Right cardiac atrium (tissue), 5 donors: ENCODE measurements at places on chromosomes 16 and 17. TPM values are rescaled to one million over a fixed set of nuclear protein-coding genes. Genes with fewer than 3 reads are reported as not detected.

DNA sequence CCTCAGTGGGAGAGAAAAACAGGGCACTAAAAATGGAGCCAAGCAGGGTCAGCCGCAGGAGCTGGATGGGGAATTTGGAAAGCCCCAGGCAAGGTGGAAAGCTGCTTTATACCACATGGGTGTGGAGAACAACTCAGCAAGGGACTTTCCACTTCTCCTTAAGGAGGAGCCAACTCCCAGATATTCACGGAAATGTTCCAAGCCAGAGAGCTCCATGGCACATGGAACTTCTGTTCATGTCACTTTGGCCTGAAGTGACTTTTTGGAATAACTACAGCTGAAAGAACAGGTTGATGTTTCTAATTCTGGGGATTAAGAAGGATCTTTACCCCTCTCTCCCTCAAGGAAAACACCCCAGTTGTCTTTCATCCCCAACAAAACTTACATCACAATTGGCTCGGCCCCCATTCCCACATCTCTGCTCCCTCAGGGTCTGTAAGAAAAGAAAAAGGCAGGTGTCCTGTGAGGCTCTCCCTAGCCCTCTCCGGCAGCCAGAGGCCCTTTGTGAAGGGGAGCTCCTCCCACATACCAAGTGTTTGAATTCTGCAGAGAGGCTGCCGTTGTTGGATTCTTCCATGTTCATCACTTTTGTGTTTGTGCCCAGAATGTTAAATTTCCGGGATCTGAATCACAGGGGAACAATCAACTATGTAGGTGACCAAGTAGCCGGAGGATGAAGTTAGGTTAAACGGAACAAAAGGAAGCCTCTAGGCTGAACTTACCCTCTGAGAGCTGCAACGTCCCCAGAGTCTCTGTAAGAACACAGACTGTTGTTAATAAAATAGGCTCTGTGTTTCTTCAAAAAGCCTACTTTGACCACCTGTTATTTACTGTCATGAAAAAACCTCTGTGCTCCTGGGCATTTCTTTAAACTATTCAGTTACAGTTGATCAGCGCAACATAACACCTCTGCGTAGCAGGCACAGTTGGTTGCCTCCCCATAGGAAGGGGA is 41.0 kb downstream of the STAT5A start:
- no peak for DNase-seq

- no peak for DNase-seq
Observed at GRCh38 chr17:14303343-14304221, 2.7 kb downstream of the HS3ST3B1 start.

DNA sequence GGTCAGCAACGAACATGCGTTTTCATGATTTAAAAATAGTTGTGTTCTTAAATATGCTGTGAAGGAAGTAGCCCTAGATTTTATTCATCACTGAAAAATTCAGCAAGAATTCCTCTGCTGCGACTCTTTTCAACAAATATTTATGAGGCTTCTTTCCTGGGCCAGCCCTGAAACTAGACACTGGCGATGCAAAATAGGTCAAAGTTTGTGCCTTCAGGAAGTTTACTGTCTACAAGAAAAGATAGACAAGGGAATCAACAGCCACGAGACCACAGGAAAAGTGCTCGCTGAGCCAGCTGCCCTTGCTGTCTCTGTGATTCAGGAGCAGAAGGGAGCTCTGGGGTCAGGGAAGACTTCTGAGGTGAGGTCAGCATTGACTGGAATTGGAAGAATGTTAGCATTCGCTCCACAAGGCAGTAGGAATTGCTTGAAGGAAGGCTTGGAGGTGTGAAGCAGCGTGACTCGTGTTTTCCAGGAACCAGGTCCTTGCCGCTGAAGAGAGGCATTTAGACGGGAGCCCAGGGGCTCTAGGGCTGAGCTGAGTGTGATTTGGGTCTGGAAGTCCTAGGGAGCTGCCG is 1.9 kb upstream of the RPL26 start:
- DNase-seq: no peak

MMP28 gene
- 5.1 TPM for total RNA-seq

- no peak for DNase-seq
Observed at GRCh38 chr16:76081967-76082366, 195.2 kb upstream of the CNTNAP4 start.

ANKRD40CL gene
- total RNA-seq: not detected

PRSS36 gene
- total RNA-seq: 2.0 TPM

DNA sequence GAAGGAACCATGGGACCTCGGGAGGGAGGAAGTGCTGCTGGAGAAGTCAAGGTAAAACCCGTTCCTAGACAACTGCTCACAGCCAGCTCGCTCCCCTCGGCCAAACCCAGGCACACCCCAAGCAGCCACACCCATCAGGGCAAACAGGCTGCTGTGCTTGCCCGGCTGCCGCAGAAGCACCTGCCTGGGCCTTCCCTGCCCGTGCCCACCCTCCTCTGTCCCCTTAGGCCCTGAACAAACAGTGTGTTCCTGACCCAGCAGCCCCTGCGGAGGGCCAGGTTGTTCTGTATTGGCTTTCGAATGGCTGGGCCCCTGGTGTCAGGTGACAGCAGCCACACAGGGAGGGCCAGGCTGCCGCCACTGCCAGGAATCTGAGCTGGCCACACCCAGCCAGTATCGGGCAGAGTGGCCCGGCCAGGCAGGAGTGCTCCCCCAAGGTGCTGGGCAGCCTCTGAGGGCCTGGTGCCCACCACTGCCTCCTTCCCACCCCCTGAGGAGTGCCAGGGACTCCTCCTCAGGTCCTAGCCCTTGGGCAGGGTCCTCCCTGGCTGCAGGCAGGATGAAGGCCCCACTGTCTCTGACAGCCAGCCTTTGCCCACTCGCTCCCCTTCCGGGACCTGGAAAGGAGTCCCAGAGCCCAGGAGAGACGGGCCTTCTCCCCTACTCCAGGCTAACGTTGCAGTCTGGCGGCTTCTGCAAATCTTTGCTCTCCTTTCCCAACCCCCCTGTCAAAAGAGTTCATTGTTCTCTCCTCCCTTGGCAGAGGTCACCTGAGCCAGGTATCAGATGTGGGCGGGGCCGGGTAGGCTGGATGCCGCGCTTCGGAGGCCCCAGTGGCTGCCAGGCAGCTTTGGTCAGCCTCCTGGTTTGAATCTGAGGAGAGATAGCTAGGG is 24.0 kb downstream of the LLGL2 start:
- no peak for DNase-seq

CACNG3 gene
- not detected for total RNA-seq

DNA sequence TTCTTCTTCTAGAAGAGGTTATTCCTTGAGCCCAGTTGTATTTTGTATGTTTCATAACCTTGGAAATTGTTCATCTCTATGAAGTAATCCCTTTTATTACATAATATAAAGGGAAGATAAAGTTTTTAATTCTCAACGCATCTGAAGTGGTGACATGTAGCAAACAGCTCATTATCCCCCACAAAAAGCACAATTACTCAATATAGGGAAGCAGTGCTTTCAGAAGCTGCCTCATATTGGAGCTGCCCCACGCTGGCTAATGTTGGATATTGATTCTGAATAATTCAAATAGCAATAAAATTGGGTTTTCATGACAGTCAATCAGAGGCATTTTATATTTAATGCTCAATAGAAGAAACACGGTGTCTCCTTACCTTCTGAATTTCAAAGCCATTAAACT is 604.3 kb upstream of the RBFOX1 start:
- no peak for DNase-seq
